ENCODE measurements at places on chromosomes 3 and 15.

GRCh38 chr15:76345583-76345879 is 9.0 kb downstream of the ISL2 start:
- DNase-seq, result no peak

- no peak for DNase-seq
Observed at GRCh38 chr3:149356044-149356592, 21.3 kb downstream of the TM4SF1 start.

- DNase-seq, result no peak
Observed at GRCh38 chr3:17044855-17045254, 160.1 kb downstream of the PLCL2 start.

- DNase-seq, result no peak
Observed at GRCh38 chr3:19994796-19995195, 17.3 kb downstream of the PP2D1 start.

DNA sequence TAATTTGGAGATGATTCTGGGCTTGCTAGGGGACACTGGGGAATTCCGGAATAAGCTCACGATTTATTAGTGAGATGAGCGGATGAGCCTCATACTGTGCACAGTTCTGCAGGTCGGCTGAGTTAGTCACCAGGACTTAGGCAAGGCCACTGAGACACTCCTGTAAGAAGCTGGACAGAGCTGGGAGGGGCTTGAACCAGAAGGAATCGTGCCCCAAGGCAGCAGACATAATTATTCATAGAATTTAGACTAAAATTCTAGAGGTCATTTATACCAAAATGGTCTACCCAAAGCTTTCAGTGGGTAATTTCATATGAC is 121.4 kb downstream of the VGLL4 start:
- no peak for DNase-seq

DNA sequence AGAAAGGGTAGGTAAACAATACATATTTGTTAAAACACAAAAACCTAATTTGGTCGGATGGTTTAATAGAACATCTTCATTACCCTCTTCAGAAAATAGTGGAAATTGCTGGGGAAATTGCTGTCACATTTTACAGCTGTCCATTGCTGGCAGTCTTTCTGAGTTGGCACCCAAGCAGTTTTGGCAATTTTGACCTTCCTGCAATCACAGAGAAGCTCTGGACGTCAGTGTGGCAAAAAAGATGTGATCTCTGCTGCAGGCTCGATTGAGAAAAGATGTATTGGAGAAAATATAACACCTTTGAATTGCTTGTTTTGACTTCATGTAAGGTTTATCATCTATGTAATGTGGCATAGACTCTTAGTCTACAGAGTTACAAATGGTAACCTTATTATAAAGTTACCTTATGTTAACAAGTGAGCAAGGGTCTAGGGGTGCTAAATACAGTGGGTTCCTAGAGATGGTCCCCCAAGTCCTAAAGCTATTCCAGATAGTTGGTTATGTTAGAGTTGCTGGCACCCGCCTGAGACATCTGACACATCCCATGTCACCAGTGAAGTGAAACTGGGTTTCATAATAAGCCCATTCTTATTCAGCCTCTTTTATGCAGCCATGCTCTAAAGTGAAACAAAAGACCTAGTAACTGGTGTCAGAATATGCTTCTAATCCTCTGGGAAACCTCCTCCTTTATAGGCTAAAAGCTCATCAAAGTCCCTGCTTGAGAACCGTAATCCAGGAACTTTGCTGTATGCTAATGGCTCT is 14.0 kb downstream of the UBE2E1 start:
- no peak for DNase-seq

- DNase-seq, result no peak
Observed at GRCh38 chr3:114609973-114610630, 316.3 kb downstream of the TIGIT start.

- no peak for DNase-seq
Observed at GRCh38 chr3:17585394-17586325, 156.8 kb downstream of the TBC1D5 start.

DNA sequence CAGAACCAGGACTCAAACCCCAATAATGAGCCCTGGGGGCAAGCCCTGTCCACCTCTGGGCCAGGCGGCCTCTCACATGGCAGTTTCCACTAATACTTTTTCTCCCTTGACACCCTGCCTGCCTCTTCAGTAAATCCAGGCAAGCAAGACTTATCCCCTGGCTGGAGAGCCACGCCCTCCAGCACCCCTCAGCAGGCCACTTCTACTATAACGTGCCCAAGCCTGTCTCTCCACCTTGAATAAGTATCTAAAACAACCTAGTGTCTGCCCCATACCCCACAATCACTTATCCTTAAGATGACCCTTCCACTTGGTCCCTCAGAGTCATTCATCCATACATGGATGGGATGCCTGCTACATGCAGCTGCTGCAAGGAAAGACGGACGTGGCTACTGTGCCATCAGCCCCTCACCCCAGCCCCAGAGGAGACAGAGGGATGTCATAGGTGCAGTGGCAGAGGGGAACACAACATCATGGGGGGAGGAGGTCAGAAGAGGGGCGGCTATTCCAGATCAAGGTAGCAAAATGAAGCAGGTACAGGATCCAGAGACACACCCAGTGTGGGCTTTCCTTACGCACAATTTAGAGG is 63.4 kb downstream of the LRIG1 start:
- DNase-seq, result no peak

DNA sequence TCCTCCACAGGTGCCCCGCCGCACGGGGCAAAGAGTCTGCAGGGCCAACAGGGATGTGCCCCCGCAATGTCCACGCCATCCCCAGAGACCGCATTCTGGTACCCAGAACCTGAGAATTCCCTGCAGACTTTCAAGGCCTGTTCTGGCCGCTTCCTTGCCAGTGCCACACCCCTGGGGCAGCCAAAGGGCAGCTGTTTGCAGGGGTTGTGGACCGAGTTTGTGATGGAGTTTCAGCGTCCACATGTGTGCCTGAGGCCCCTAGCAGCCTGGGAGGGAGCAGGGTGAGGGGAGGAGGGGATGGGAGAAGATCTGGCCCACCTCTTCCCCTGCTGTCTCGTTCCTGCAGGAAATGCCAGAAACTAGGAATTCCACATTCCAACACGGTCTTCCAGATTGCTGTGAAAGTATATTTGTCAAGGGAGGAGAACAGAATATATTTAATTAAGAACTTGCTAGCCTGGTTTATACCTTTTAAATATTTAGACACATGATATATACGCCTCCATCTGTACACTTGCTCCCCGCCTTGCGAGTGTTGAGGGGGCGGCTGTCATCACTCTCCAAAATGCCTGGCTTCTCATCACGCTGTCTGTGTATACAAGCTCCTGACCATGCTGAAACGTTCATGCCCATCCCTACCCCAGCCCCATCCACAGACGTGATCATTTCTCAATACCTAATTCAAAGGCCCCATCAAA is 31.1 kb upstream of the RASA2 start:
- no peak for DNase-seq

GRCh38 chr3:55198554-55198953 is 270.7 kb upstream of the LRTM1 start:
- no peak for DNase-seq

- DNase-seq, result no peak
Observed at GRCh38 chr3:127209840-127210653, 17.1 kb downstream of the PRR23E start.

Measured in Jurkat, Clone E6-1 (cell line).